A549 treated with AZD2906 at 1 μM for 4 hours (cell line): ENCODE measurements at places on chromosomes 2 and 18. TPM values are rescaled to one million over a fixed set of nuclear protein-coding genes. Genes with fewer than 3 reads are reported as not detected.

The RGPD3 gene
- total RNA-seq = 0.07 to 0.18 TPM (median 0.16 TPM) in 5 replicates

The SEMA4C gene
- 16.4 to 19.9 TPM (median 18.6 TPM) in 5 replicates for total RNA-seq

The CCDC178 gene
- not detected in 5 replicates for total RNA-seq

The TMEM169 gene
- total RNA-seq = 0.22 to 0.37 TPM (median 0.29 TPM) in 5 replicates

The ABCB11 gene
- 0.01 to 0.06 TPM (median 0.02 TPM) in 5 replicates for total RNA-seq

The TFPI gene
- total RNA-seq = 35.2 to 53.4 TPM (median 47.5 TPM) in 5 replicates

The UGT1A6 gene
- 0.72 to 1.1 TPM (median 0.89 TPM) in 5 replicates for total RNA-seq
